ENCODE measurements at places on chromosomes 2 and 18. TPM values are rescaled to one million over a fixed set of nuclear protein-coding genes. Genes with fewer than 3 reads are reported as not detected.

The EML6 gene
- not detected for polyA plus RNA-seq

The STRADB gene
- 15.5 TPM for polyA plus RNA-seq

The ICOS gene
- polyA plus RNA-seq, result not detected

The MRPL44 gene
- polyA plus RNA-seq, result 13.7 TPM

The SGO2 gene
- 1.3 TPM for polyA plus RNA-seq

The PRKAG3 gene
- 0.20 TPM for polyA plus RNA-seq

The POTEC gene
- not detected for polyA plus RNA-seq

The ANKRD30BL gene
- not detected for polyA plus RNA-seq

The BOLL gene
- polyA plus RNA-seq, result not detected

The COL3A1 gene
- 155 TPM for polyA plus RNA-seq

The AKAIN1 gene
- polyA plus RNA-seq, result not detected

The SH2D6 gene
- polyA plus RNA-seq, result 1.5 TPM

The ABCA12 gene
- not detected for polyA plus RNA-seq

The CCDC74A gene
- 11.3 TPM for polyA plus RNA-seq

The SIGLEC15 gene
- polyA plus RNA-seq, result 0.33 TPM

The IL36RN gene
- polyA plus RNA-seq, result not detected

The ST6GAL2 gene
- polyA plus RNA-seq, result 9.3 TPM
